ENCODE measurements at places on chromosomes 13 and 19.

GRCh38 chr13:108575430-108575829 is 54.0 kb upstream of the MYO16 start:
- no peak for DNase-seq

DNA sequence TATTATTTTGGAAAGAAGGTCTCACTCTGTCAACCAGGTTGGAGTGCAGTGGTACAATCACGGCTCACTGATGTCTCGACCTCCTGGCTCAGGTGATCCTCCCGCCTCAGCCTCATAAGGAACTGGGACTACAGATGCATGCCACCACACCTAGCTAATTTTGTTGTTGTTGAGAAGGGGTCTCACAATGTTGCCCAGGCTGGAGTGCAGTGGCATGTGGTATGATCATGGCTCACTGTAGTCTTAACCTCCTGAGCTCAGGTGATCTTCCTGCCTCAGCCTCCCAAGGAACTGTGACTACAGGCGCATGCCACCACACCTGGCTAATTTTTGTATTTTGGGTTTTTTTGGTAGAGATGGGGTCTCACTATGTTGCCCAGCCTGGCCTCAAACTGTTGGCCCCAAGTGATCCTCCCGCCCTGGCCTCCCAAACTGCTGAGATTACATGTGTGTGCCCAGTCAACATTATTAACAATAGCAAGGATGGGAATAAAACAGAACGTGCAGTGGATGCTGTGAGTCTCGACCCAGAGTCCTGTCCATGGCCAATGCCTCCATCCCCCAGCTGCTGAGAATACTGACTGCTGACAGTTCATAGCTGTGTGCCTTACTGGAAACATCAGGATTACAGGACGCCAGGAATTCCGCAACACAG is 5.4 kb upstream of the MBD3L3 start:
- no peak for DNase-seq

- no peak for DNase-seq
Observed at GRCh38 chr13:24192811-24193162, 32.3 kb downstream of the SPATA13 start.

- DNase-seq = no peak
Observed at GRCh38 chr19:10577951-10578350, 9.2 kb downstream of the AP1M2 start.

- DNase-seq = no peak
Observed at GRCh38 chr19:56107626-56108351, 13.3 kb downstream of the ZNF787 start.

GRCh38 chr13:112462408-112462807 is 86.3 kb downstream of the SPACA7 start:
- DNase-seq = no peak

- DNase-seq = peak; percentile 66
Observed at GRCh38 chr19:19459707-19460251, 54.3 kb downstream of the GATAD2A start.

GRCh38 chr13:24257497-24257896 is 51.9 kb upstream of the C1QTNF9 start:
- DNase-seq = no peak

DNA sequence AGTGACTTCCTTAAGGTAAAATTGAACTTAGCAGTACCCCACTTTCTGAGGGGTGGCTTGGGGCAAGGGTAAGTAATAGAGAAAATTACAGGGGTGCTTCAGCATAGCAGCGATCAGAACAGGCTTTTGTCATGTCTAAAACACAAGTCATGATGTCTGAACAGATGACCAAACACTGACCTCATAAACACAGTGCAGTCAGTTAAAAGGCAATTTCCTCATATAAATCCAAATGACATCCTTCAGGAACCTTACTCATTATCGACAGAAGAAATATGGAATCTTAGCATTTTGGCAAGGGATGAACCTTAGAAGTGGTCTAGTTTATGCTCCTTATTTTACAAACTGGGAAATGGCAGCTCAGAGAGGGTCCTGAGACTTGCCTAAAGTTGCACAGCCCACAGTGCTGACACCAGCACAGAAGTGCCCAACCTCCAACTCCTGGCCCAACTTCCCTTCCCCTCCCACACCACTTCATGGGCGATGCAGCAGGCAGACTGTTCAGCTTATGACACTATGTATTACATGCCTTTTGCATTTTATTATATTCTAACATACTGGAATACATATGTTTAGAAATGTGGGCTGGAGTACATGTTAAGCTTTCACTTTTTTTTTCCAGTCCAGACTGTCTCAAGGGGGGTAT is 3.6 kb downstream of the GJA3 start:
- DNase-seq = no peak

- no peak for DNase-seq
Observed at GRCh38 chr13:113904411-113904810, 40.5 kb upstream of the GAS6 start.

DNA sequence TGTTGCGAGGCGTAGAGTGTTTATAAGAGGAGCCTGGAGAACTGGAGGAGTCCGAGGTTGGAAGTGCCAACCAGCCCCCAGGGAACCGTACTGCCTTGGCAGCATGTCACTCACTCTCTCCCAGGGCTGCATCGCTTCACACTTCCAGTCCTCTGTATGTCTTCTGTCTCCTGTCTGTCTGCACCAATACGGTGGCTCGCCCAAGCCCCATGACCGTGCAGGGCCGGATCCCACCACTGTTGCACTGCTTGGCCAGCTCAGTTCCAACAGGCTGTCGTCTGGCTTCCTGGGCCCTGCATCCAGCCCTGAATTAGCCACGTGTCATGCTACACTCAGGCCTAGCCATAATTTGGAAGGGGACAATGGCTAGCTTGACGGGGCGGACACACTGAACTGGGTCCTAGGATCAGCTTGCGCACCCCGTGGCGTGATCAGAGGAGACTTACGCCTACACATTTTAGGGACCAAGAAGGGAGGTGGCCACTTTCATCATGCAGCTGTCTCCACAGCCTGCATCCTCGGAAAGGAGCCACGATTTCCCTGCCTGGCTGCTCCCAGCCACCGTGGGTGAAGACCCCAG is 147.1 kb downstream of the URI1 start:
- no peak for DNase-seq

GRCh38 chr13:35630551-35631275 is 154.2 kb upstream of the MAB21L1 start:
- DNase-seq = no peak

DNA sequence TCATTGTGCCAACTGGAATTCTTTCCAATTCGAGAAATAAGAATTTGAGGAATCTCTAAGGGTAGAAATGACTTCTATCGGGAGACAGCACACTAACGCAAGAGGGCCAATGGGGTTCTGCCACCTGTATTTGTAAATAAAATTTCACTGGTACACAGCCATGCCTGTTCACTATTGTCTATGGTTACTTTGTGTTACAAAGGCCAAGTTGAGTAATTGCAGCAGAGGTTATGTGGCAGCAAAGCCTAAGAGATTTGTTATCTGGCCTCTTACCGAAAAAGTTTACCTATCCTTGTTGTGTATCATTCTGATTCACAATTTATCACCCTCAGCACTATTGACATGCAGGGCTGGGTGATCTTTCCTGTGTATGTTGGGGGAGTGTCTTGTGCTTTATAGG is 278.0 kb downstream of the KLF5 start:
- DNase-seq = no peak

GRCh38 chr13:111021270-111021669 is 93.8 kb upstream of the ARHGEF7 start:
- DNase-seq = no peak

DNA sequence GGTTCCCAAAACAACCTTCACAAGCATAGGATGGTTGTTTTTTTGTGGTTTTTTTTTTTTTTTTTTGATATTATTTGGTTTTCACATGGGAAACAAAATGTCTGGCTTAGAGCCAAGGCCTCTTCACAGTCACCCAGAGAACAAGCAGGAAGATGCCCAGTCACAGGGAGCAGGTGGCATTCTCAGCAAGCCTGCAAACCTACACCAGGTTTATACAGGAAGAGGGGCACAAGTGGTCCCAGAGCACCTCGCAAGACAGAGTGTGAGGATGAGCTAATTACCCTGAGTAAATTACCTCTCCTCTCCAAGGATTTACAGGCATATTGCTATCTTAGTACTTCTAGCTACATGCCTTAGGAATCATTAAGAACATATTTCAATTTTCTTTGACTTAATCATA is 1375.6 kb downstream of the EFNB2 start:
- DNase-seq = no peak

- no peak for DNase-seq
Observed at GRCh38 chr13:111437856-111438547, 117.6 kb downstream of the TEX29 start.

DNA sequence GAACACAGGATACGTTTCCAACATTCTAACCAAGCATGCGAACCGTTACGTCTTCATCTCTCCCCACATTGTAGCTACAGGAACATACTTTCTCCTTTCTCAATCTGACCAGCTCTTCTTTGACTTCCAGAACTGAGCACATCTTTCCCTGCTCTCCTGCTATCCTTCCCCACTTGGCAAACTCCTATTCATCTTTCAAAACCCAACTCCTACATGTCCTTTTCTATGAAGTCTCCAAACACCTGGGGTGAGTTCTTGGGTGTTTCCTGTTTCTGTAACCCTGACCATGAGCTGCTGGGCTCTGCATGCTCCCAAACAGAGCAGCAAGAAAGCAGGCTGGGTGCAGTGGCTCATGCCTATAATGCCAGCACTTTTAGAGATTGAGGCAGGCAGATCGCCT is 6.6 kb downstream of the ACER1 start:
- no peak for DNase-seq

GRCh38 chr13:41847216-41847615 is 113.7 kb downstream of the VWA8 start:
- DNase-seq = no peak

GRCh38 chr13:88136098-88136790 is 465.1 kb downstream of the SLITRK5 start:
- DNase-seq = no peak

- peak; percentile 8 for DNase-seq
Observed at GRCh38 chr13:45473627-45474026, 8.9 kb downstream of the COG3 start.

GRCh38 chr13:108700422-108701170 is 71.2 kb downstream of the MYO16 start:
- no peak for DNase-seq

GRCh38 chr13:79519255-79519654 is 38.3 kb downstream of the NDFIP2 start:
- DNase-seq = no peak

DNA sequence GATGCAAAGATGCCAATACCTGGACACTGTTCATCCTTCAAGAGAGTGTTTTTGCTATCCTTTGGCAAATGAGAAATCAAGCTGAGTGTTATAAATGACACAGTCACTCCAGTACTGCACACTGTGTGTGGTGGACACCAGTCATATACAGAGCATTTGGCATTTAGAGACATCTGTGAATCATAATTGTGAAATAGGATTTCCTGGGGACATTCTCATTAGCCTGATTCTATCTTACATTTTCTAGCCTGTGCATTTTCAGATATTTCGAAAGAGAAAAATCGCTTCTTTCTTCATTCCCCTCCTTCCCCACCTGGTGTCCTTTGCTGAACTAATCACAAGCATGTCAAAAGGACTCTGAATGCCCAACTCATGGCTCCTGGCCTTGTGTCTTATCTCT is 781.0 kb upstream of the ARGLU1 start:
- no peak for DNase-seq

DNA sequence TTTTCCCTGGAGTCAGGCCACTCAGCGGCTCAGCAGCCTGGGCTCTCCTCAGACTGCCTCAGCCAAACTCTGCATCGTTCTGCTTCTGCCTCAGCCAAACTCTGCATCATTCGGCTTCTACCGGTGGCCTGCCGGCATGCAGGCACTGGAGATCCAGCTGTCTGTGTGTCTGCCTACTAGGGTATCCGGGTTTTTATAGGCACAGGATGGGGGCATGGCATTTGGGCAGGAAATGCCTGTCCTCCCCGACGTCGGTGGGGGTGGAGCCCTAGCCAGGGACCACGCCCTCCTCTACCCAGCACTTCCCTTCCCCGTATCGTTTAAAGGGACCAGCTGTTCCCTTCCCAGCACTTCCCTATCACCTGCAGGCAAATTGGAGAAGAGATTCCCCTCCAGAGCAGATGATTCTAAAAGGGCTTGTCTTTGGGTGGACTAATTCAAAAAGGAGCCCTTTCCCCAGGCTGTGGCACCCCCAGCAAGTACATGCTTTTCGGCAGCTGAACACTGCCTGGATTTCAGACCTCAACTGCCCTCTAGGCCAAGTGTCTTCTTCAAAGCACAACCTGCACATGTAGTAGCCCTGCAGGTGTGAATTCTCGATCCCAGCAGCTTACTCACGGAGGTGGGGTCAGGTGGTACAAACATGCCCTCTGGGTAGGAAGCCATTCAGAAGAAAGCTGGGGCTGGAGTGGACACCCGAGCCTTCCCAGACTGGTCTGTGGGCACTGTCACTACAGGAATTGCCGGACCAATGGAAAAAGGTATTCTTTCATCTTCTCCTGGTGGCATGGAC is 25.4 kb upstream of the GPR12 start:
- peak; percentile 15 for DNase-seq

DNA sequence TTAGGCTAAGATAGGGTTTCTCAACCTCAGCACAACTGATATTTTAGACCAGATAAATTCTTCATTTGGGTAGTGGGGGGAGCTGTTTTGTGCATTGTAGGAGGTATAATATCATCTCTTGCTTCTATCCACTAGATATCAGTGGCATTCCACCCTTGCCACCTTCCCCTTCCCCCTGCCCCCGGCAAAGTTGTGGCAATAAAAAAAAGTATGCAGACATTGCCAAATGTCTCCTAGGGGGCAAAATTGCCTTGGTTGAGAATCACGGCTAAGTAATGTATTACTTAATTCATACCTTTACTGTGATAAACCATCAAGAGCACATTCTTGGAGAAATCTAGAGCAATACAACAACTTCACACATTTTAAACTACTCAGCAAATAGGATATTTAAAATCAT is 51.4 kb downstream of the UBL3 start:
- no peak for DNase-seq

- no peak for DNase-seq
Observed at GRCh38 chr19:48359123-48359522, 4.6 kb downstream of the TMEM143 start.

DNA sequence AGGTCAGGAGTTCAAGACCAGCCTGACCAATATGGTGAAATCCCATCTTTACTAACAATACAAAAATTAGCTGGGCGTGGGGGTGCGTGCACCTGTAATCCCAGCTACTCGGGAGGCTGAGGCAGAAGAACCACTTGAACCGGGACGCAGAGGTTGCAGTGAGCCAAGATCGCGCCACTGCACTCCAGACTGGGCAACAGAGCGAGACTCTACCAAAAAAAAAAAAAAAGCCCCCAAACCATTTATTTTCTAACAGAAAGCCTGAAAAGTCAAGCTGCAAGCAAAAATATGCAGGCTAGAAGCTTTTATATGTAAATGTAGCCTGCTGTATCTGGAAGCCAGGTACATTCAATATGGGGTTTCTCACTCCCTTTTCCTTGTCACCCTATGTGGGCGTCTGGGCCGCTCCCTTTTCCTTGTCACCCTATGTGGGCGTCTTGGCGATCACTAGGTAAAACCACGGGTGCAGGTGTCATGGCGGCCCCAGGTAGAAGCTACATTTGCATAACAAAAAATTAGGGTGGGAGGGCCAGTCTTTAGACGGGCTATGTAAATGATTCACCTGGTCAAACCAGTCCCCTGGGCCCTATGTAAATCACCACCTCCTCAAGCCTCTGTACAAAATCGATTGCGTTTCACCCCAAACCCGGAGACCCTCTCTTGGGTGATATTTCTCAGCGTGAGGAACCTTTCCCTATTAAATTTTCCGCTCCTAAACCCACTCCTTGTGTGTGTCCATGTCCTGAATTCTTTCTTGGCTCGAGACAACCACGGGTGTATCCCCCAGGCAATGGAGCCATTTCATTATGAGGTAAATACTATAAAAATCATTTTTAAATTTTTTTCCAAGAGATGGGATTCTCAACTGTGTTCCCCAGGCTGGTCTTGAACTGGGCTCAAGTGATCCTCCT is 2.1 kb downstream of the TRIM13 start:
- DNase-seq = no peak
